ENCODE measurements at places on chromosomes 3 and 15.

DNA sequence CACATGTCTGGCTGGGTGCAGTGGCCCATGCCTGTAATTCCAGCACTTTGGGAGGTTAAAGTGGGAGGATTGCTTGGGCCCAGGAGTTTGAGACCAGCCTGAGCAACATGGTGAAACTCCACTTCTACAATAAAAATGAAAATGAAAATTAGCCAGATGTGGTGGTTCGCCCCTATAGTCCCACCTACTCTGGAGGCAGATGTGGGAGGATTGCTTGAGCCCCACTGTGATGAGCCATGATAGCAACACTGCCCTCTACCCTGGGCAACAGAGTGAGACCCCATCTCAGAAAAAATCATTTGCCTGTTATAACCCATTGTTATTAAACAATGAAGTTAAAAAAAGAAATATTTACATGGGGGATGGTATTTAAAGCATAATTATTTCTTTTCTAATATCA lies 240.1 kb upstream of the ZPLD1 start:
- DNase-seq, result no peak

DNA sequence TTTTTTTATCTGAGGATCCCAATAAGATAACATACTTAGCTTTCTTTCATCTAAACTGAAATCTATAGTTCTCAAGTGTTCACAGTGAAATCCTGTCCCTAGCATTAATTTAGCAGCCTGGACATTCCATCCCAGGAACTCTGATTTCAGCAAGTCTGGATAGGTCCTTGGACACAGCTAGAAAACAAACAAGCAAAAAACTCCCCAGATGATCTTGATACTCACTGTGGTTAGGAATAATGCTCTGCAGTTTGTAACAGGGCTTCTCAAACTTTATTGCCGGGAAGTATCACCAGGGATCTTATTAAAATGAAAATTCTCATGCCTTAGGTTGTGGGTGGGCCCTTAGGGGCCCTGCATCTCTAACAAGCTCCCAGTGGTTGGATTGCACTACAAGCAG lies 24.3 kb downstream of the THBS1 start:
- no peak for DNase-seq

DNA sequence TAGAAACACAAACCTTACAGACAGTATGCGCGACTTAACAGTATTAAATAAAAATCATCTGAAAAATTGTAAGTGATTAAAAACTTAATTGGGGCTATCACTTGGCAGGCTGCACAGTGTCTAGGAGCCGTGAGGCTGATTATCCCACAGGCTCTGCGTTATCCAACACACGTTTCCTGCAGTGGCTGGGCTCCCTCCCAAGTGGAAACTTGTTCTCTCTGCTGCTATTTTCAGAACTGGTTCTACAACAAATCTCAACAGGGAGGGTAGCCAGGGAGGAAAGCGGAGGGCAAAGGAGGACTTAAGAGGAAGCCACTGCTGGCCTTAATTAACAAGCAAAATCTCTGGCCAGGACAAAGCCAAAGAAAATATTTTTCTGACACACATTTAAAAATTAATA lies 555.2 kb downstream of the MAGI1 start:
- DNase-seq, result peak; percentile 10

DNA sequence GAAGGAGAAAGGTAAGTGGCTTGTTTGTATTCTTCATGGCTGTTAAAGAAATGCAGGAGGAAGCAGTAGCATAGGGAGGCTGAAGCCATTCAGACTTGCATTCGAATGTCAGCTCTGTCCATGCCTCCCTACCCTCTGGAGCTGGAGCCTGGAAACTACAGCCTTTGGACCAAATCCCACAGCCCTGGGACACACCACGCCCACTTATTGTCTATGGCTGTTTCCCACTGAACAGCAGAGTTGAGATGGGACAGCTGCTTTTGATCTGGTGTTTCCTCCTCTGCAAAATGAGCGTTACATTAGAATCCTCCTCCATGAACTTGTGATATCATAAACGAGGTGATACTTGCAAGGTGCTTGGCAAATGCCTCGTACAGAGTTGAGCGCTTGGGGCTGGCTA lies 3.6 kb downstream of the FAM107A start:
- no peak for DNase-seq

DNA sequence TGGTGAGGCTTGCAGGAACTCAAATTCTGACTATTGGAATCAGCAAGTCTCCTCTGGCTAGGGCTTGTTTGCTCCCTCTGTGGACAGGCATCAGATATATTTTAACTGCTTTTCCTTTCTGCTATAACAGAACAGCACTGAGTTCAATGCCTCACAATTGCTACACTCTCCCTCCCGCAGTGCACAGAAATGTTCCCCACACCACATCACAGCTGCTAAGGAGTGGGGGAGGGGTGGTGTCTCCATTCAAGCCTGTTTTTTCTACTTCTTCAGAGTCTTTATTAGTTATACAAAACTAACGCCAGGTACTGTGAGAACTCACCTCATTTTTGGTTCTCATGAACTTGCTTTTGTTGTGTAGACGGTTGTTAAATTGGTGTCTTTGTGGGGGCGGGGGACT lies 68.5 kb downstream of the BCHE start:
- DNase-seq, result no peak

DNA sequence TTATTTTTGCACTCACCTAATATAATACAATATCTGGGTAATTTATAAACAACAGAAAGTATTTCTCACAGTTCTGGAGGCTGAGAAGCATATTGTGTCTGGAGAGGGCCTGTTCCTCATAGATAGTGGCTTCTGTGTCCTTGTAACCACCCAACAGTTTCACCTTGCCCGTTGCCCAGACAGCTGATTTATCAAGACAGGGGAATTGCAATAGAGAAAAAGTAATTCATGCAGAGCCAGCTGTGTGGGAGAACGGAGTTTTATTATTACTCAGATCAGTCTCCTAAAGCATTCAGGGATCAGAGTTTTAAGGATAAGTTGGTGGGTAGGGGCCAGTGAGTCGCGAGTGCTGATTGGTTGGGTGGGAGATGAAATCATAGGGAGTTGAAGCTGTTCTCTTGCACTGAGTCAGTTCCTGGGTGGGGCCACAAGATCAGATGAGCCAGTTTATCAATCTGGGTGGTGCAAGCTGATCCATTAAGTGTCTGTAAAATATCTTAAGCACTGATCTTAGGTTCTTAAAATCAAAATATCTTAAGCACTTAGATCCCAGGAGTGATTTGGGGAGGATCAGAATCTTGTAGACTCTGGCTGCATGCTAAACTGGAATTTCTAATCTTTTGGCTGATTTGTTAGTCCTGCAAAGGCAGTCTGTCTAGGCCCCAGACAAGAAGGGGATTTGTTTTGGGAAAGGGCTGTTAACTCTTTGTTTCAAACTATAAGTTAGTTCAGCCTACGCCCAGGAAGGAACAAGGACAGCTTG lies 33.9 kb upstream of the C15orf39 start:
- peak; percentile 89 for DNase-seq

- no peak for DNase-seq
Measured at GRCh38 chr3:120926146-120926545, 18.1 kb downstream of the STXBP5L start.

DNA sequence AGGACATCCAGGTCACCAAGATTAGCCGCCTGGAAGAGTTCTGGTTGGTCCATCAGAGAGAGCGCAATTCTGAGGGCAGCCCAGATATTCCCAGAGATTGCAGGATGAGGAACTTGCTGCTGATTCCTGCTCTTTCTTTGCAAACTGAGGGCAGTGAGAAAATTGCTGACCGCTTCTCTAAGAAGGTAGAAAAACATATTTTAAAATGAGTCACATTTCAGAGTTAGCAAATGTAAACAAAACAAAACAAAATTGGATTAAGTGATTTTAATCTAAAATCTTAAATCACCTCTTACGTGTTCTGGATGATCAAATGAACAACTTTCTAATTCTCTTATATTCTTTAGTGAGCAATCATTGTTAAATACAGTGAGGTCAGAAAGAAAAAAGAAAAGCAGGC lies 149.0 kb downstream of the USP13 start:
- DNase-seq, result peak; percentile 41

GRCh38 chr15:68385671-68386586 lies 46.0 kb downstream of the ITGA11 start:
- DNase-seq, result no peak

DNA sequence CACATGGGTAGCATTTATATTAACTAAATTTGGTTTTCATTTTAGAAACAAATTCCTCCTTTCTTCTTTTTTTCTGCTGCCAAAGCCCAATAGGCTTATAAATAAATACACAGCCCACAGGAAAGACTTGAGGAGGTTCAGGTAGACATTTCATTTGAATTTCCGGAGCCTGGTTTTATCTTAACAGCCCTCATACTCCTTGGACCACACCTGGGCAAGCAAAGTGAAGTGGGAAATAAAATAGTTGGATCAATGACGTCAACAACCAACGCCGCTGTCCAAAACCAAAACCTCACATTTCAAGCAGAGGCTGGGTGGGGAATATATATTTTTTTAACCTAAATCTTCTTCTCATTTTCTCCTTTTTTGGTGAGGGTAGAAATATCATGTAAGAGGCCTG lies 53.2 kb downstream of the RFTN1 start:
- no peak for DNase-seq

- DNase-seq, result peak; percentile 68
Measured at GRCh38 chr3:151863611-151864010, 9.8 kb upstream of the SUCNR1 start.

DNA sequence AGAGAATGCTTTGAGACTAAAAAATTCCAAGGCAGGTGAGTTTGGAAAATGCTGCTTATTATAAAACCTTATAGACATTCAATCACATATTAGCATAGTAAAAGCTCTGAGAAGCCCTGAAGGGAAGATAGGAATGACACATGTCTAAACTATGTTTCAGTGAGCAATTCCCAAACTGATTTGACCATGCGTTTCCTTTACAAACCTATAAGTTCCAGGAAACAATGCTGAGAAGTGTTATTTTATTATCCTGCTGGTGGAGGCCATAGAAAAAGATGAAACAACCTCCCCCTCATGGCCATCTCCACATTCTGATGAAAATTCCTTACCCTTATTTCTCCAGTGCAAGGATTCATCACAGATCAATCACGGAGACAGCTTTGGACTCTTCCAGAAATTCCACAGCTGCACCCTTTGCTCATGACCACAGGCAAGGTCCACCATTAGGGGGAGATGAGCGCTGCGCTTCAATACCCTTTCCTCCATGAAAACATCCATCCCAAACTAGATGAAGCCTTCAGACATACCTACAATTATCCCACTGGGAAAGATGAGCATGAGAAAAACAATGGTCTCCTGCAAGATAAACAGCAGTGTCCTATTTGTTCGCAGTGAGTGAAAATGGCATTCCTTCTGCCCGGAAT lies 372.1 kb downstream of the MAGI1 start:
- DNase-seq, result peak; percentile 21
